ENCODE measurements at places on chromosomes 7 and 10.
A peak's percentile ranks its signal among the peaks of the same experiment; 100 is the strongest.

DNA sequence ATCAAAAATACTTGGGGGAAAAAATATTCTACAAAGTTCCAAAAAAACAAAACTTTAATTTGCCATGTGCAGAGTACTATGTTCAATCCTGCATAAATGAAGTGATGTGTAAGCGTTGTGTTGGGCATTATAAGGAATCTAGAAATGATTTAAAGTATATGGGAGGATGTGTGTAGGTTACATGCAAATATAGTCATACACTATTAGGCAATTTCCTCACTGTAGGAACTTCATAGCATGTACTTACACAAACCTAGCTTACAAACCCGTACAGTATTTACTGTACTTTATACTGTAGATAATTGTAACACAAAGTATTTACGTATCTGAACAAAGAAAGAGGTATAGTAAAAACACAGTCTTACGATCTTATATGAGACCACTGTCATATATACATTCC lies 72.3 kb downstream of the NRBF2 start:
- DNase-seq: no peak

DNA sequence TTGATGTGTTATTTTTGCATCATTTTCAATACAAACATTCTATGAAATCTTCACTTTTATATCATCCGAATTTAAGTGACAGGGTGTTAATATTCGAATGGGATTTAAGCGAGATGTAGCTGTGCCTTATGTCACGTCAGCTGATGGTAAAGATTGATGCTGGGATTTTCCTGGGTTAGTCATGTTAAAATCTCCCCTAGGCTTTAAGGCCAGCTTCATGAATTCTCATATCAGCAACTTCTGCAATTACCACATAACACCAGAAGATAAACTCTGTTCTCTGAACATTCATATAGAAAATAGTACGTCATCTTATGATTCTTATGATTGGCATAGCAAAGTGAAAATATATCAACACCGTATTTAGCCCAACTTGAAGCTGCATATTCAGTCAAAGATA lies 669.2 kb downstream of the PCDH15 start:
- DNase-seq: no peak

DNA sequence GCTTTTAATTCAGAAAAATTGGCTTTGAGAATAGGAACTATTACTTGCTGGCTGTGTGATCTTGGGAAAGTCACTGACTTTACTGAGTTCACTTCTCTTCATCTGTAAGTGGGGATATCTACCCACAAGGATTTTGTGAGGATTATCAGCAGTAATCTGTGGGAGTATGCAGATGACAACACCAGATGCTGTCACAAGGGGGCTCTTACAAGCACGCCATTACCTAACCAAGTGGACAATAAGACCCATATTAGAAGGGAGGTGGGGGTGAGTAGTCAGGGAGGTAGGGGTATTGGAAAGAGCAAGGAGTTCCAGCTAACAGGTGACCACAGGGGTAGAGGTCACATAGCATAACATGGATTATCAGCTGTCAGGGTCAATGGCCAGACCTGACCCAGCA lies 569.4 kb downstream of the SUGCT start:
- no peak for DNase-seq

GRCh38 chr7:12031186-12031585 lies 179.9 kb upstream of the TMEM106B start:
- DNase-seq: no peak

DNA sequence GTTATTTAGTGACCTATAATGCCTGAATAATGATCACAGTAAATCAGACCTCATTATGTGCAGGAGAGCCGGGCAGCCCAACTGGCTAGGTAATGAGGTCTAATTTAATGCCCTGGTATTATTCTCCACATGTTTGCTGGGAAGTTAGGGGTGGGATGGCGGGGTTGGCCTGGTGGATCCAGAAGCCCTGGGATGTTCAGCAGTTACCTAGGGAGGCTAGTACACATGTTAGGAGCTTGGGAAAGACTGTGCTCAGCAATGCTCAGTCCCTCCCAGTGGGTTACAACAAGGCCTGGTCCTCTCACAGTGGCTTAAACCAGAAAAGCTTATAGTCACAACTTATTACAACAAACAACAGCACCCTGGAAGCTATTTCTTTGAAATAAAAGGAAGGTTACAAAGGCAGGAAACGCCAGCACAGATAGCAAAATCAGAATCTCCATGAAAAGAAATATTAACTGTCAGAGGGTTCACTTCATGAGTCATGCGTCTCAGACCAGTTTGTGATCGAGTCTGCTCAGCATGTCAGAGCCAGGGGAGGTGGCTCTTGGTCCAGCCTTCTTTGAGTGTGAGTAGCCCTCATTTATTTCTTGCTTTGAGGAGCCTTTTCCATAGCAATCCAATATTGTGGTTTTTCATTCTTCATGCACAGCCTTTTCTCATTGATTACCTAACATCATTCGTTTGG lies 418.6 kb upstream of the NPVF start:
- DNase-seq: no peak

DNA sequence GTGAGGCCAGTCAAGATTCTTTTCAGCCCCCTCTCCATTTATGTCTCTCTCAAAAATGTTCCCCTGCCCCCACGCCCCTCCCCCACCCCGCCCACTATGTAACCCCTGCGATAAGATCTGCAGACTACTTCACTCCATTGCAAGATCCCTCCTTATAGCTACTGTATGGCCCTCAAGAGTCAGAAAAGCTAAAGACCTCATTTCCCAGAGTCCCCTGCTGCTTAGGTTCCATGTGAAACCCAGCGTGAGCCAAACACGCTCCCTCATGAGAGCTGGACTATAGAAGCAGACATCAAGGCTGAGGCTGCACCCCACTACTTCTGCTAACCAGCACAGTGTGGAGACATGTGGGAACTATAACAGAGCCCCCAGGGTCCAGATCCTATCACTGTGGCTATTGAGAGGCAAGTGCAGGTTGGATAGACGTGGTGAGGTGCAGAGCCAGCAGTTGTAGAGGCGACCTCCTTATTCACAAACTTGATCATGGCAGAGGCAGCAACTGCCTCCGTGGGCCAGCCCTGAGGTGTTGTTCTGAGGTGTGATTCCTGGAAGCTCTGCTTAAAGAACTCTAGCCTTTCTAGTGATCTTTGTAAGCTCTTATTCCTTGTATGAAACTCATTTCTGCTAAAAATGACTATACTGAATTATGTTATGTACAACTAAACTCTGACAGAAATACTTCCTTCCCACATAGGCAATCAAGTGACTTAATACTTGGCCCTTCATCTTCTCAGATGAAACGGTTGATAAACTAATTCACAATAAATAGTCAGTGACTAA lies 117.0 kb upstream of the ARID5B start:
- DNase-seq: no peak

DNA sequence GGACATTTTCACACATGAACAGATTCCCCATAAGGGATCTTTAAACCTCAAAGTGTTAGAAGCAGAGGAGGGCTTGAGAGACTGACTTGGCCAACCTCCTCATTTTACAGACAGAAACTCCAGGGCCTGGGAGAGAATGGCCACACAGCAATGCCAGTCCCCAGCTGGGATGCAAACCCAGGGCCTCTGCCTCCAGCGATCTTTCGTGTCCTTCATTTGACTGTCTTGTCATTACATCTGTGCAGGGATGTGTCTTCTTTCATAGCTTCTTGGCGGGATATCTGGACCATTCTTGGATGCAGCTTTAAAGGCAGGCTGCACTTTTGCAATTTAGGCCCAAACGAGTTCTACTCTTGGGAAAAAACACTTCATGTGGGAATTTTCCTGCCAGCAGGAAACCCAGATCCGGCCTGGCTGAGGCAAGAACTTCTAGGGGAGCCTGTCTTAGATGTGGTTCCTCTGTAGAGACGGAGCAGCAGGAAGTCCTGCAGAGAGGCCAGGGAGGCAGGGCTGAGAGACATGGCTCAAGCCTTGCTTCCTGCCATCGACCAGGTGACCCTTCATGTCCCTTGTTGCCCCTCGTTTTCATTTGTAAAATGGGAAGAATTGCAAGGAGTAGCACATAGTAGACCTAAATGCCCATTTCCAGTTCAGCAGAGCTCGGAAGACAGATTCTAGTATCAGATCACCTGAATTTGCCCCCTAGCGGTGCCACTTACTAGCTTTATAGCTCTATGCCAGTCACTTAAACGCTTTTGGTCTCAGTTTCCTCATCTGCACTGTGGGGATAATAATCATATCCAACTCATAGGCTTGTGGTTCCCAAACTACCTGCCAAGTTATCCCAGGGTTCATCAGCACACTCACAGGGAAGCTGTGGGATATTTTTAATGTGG lies 43.9 kb upstream of the SLC29A3 start:
- no peak for DNase-seq

DNA sequence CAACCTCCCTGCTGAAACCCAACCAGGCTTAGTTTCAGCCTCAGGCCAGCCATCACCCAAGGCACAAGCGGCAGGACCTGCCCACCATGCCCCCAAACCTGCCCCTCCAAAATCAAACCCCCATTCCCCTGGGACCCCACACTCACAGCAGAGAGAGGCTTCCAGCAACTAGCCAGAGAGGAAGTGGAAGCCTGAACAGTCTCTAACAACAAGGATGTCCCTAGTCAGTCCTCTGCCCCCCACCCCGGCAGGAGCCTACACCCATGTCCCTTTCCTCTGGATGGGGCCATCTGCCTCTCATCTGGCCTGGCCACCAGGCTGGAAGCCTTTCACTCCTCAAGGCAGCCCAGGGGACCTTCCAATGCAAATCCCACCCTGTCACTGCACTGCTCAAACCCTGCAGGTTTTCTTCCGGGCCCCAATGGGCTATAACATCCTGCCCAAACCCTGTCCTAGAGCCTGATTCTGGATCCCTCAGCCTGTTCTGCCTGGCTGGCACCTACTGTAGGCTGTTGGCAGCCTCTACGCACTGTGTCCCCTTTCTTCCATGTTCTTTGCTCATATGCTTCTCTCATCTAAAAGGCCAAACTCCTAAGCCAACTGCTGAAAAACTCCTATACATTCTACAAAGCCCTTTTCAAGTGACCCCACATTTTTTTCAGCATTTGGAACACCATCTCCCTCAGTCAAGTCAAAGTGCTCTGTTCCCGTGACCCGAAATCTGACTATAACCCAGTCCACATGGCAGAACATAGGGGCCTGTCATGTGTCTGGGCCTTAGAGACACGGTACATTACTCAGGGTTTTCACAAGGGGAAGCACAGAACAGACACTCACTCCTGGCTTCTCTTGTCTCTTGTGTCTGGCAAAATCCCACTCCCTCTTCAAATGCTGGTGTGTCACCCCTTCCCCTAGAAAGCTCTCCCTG lies 253.3 kb downstream of the TNS3 start:
- peak; percentile 40 for DNase-seq

DNA sequence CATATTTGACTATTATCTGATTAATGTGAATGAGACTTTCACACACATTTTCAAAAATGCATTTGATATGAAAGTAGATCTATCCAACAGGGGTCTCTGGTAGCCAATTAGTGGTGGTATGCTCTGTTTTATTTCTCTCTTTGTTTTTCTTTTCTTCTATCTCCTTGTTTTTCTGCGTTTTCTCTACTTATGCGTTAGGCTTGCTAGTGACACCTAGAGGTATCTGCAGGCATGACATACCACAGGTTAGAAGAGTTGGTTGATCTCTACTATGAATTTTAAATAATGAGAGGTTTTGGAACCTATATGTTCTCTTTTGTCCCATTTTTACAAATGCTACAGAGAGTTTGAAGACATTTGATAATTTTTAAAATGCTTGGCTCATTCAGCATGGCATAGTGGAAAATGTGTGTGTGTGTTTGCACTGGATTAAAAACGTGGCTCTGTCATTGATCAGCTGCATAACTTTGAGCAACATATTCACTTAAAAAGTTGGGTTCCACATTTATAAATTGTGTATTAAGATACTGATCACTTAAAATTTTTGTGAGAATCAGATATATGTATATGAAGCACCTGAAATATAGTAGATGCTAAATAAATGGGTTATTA lies 28.1 kb upstream of the PLXDC2 start:
- DNase-seq: peak; percentile 46

DNA sequence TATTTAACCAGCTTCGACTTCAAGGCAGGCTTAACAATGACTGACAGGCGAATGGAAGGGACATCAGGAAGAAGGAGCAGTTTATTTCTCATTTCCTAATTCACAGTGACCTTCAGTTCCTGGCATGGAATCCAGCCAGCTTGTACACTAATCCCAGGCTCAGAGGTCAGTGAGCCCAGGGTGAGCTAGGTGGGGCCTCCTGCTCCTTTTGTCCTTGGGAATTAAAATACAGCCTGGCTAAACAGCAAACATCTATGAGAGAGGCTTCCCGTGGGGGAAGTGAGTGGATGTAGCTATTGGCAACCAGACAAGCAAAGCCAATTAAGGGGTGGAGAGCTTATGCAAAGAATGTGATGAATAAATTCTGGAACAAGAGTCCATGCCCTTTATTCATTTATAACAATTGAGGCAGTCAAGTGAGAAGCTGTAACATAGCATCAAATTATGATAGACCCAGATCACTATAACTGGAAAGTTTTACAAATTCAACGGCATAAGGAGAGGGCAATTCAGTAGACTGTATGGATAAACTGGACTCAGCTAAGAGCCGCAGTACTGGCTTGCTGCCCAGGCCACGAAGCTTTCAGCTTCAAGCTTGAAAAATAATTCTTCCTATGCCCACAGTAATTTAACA lies 57.1 kb downstream of the STK17A start:
- peak; percentile 47 for DNase-seq

GRCh38 chr7:139702313-139702731 lies 75.5 kb downstream of the HIPK2 start:
- peak; percentile 40 for DNase-seq

- peak; percentile 96 for DNase-seq
Measured at GRCh38 chr7:98617051-98617959, at the start of gene NPTX2. TSS of gene NPTX2 (plus strand) at chr7:98617285. CDS start at chr7:98617462, 177 bp downstream.

DNA sequence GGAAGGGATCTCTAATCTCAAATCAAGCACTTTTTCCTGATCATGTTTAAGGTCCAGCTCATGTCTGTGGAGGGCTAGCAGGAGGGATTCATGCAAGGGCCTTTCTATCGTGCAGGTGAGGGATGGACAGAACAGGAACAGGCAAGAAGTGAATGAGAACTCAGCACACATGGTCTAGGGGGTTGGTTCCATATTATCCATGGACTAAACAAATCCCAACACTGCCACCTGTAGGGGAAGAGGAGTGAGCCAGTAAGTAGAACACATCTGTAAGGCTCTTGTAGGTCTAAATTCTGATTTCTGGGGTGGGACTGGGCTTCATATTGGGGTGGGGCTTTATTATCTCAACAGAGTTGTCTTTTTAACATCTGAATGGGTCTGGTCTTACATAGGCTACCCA lies 138.0 kb upstream of the TARP start:
- DNase-seq: peak; percentile 29

- no peak for DNase-seq
Measured at GRCh38 chr10:33571616-33572015, 237.1 kb upstream of the NRP1 start.

- DNase-seq: no peak
Measured at GRCh38 chr7:84583331-84583730, 388.7 kb upstream of the SEMA3A start.

DNA sequence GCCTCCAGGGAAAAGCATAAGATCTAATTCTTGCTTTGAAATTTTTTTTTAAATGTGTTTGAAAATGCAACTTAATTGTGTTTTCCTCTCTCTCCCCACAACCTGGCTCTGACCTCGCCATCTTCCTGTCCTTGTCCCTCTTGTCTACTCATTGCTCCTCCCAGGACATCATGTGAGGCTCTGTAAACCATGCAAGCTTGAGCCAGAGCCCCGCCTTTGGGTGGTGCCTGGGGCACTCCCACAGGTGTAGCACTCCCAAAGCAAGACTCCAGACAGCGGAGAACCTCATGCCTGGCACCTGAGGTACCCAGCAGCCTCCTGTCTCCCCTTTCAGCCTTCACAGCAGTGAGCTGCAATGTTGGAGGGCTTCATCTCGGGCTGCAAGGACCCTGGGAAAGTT lies 9.8 kb upstream of the CDHR1 start:
- no peak for DNase-seq

Data from glutamatergic neuron (in vitro differentiated cells).